ENCODE measurements at places on chromosomes 3 and 15.
A peak's percentile ranks its signal among the peaks of the same experiment; 100 is the strongest.

- DNase-seq = no peak
Observed at GRCh38 chr15:100880897-100881242, 1.2 kb downstream of the ALDH1A3 start.

GRCh38 chr3:187521546-187521945 is 148.6 kb downstream of the SST start:
- DNase-seq = no peak

DNA sequence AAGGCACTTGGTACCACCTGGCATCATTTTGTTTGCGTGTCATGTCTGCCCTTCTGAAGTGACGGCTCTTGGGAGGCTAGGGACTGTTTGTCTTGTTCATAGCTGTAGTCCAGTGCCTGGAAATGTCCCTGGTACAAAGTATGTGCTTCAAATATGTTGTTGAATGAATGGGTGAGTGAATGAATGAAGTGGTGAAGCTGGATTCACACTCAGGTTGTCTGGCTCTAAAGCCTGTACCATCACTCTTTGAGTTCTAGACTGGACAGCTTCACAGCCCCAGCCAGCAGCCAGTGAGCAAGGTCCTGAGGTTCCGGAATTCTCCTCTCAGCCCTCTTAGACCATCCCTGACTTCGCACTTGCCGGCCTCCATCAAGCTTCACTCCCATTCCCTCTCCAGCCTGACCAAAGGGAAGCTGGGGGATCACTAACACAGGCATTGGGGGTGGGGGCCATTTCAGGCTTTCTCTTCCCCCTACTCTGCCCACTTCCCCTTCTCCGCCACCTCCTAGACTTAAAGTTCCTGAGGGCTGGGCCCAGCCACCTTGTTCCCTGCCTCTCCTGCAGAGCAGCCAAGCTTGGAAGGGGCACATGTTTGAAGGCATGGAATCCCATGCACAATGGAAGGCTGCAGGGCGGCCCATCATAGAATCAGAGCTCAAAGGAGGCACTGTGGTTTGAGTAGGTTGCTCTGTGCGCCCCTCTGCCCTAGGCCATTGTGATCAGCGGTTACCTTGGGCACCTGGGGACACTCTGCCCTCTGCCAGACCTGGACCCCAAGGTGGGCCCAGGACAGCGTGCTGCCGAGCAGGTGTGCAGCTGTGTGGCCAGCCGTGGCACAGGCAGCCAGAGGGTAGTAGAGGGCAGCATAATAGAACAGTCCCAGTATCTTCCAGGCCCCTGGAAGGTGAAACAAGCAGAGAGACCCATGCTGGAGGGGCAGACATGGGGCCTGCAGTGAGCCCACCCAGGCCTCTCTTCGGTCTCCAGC is 7.7 kb downstream of the STRA6 start:
- DNase-seq = no peak

- no peak for DNase-seq
Observed at GRCh38 chr3:171183042-171183441, 156.5 kb upstream of the SLC2A2 start.

- no peak for DNase-seq
Observed at GRCh38 chr3:115098354-115099073, 48.6 kb downstream of the ZBTB20 start.

DNA sequence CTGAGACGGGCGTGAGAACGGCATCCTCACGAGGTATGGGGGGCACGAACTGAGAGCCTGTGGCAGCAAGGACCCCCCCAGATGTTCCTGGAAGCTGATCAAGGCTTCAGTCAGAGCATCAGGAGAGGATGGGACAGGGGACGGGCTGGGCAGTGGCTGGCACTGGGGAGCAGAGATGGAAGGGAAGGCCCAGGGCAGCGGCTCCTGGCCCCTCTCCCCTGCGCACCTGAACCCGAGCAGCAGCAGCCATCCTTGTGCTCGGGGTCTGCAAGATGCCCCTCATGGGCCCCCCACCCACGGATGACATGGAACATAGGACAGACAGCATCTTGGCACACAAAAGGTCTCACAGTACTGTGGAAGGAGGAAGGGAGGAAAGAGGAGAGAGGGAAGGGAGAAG is 51.3 kb downstream of the DHX30 start:
- no peak for DNase-seq

GRCh38 chr3:137013951-137014688 is 56.3 kb downstream of the IL20RB start:
- peak; percentile 75 for DNase-seq

DNA sequence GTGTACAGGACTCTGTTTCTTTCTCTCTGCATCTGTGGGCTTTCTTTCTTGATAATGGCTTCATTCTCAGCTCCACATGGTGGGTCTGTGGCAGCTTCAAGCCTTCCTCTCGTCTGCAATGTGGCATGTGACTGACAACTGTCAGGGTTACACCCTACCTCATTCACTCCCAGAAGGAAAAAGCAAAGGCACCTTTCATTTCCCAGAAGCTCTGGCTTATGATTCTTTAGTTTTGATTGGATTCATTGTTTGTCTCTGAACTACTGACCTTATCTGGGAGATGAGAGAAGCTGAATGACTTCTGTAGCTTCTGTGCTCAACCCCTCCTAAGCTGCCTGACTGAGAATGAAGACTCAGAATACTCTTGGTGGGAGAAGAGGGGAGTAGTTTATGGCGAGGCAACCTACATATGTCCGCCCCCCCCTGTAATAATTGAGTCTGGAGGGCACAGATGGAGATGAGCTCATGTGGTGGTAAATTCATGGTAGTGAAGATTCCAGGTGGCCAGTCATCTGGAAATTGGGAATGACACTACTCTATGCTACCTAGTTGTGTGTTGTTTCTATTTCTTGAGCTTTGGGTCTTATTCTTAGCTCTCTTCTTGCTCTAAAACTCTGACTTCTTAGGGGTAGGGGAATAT is 38.4 kb downstream of the KCNAB1 start:
- DNase-seq = no peak

DNA sequence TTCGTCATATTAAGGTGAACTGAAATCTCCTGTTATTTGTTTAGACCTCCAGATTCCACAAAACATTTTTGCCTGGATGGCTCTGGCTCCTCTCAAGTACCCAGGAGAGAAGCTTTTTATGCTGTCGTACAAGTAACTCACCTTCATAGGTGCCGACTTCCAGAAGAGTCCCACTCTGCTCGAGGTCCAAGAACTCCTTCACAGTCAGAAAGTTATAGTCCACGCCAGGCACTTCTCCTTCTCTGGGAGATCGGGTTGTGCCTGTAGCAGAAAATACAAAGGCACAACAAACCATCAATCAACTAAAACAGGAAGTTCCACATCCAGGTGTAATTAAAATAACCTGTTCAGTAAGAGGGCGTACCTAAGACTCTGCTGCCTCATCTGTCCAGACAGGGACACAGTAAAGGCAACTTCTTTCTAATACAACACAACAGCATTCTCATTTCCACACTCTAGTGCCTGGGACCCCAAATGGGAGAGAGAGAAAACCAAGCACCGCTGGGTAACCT is 545.3 kb downstream of the MAGI1 start:
- no peak for DNase-seq

GRCh38 chr3:61221759-61222362 is 29.4 kb downstream of the FHIT start:
- DNase-seq = no peak

DNA sequence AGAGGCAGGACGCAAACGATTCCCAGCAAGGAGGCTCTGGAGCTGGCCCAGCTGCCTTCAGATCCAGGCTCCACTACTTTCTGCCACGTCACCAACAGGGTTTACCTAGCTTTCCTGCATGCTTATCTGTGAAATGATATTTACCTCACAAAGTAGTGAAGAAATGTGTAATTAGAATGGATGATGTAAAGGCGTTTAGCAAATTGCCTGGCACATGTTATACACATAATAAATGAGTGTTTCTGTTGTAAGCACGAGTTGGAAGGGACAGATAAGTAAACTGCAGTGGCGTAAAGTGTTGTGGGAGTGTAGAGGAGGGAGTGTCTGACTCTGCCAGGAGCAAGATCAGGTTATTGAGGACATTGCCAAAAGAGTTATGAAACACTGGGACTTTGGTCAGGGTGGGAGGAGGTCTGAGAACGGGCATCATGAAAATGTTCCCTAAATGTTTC is 3.5 kb upstream of the CHAC1 start:
- DNase-seq = no peak

DNA sequence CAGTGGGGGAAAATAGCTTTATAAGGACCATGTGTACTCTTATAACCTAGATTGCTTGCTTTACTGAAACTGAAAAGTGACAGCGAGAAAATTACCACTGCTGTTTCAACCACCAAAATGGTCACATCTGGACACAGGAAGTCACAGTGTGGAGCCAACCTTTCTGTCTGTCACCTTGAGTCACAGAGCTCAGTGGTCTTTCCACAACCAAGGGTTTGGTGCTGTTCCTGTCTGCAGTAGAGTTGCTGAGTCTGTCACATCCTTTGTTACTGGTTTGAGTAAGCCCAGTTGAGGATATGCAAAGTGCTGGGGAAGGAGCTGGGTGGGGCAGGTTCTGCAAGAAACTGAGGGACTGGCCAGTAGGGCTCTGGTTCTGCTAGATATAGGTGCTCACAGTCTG is 139.1 kb upstream of the EIF1B start:
- no peak for DNase-seq

- DNase-seq = no peak
Observed at GRCh38 chr3:119346076-119346496, 51.9 kb downstream of the ARHGAP31 start.

DNA sequence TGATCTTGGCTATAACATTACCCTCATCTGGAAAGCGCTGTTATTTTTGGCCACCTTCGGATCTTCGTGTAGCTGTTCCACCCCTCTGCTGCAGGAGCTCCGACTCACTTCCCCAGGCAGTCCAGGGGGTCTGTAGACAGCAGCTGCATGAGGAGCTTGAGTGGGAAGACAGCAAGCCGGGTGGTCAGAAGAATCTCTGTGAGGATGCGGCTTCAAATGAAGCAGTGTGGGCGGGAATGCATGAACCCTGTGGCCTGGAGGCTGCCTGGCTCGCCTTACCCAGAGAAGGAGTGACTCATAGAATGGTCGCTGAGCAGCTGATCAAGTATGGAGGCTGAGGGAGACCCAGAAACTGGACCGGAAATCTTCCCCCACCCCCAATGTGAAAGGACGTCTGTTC is 45.2 kb upstream of the NR2F2 start:
- DNase-seq = no peak

DNA sequence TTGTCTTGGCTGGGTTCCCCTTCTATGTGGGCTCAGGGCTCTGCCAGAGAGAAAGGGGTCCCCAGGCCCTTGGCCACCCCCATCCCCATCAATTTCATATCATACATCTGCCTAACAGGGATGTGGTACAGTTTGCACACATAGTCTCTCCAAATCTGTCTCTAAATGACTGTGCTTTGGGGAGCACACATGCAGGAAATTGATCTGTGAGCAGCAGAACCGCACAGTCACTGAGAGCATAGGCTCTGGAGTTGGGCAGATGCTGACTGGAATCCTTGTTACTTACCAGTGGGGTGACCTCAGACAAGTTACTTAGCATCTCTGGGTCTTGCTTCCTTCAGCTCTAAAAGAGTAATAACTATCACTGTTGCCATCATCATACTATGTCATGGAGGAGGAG is 273.9 kb downstream of the ABHD5 start:
- DNase-seq = no peak

DNA sequence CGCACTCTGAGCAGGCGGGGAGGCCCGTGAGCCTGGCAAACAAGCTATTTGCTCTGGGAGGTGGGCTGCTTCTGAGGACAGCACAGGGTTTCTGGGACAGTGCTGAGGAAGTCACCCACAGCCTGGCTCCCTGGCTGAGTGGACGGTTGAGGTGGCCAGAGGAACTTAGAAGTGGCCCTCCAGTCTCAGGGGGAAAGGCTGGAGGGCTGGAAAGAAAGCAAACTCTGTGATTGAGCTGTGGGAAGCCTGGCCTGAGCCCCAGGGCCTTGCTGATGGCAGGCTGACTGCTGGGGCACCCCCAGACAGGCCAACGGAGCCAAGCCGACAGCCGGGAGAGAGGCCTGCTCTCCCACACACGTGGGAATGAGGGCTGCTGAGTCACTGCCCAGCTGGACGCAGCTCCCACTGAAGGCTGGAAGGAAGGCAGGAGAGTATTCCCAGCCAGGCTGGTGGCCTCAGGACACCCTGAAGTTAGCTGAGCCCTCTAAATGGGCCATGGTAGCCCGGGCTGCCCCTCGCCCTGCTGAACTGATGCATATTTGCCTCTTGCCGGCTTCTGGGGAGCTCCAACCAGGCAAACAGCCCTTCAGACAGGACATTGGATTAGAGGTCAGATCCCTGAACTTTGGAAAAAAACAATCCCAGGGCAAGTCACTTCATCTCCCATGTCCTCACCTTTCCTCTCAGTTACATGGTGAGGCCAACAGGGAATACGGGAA is 98.0 kb upstream of the TLE3 start:
- no peak for DNase-seq

DNA sequence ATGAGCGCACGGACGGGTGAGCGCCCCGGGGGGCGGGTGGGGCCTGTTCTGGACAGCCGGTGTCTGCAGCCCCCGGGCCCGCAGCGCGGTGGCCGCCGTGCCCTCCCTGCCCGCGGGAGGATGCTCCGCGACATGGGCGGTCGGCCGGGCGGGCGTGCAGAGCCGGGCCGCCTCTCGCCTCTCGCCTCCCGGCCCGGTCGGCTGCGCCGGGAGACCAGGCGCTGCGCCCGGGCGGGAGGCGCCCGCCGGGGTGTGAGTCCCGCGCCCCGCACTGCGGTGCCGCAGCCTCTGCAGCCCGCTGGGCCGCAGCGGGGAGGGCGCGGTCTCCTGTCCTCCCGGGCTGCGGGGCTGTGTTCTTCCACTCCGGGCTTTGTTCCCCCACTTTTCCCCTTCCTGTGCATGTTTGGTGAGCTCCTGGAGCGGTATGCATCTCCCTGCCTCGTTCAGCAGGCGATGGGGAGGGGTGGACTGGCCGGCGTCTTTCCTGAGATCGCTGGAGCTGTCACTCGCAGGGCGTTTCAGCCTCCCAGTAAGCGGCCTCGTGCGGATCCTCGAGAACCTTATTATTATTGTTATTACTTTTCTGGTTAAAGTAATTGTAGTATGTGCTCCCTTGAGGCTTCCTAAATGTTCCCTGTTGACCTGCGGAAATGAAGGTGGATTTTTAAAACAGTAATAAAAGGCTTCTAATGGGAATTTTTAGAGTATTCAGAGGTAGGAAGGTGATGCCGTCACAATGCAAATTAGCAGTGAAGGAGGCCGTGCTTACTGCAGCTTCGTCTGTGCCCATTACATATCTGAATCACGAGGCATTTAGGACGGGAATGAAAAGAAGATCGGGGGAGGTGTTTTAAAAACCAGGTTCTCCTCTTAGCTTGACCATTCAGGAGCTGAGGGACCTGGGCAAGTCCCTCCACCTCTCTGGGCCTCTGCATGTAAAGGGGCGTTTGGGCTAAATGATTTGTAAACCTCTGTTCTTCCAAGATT is 593 bp downstream of the TMOD2 start:
- DNase-seq = no peak

- no peak for DNase-seq
Observed at GRCh38 chr15:100187677-100188076, 154.1 kb downstream of the ADAMTS17 start.

GRCh38 chr15:96896766-96897165 is 566.3 kb downstream of the NR2F2 start:
- DNase-seq = no peak

GRCh38 chr3:150588027-150588830 is 14.9 kb upstream of the SELENOT start:
- DNase-seq = no peak
